ENCODE measurements at places on chromosomes 4 and X.

DNA sequence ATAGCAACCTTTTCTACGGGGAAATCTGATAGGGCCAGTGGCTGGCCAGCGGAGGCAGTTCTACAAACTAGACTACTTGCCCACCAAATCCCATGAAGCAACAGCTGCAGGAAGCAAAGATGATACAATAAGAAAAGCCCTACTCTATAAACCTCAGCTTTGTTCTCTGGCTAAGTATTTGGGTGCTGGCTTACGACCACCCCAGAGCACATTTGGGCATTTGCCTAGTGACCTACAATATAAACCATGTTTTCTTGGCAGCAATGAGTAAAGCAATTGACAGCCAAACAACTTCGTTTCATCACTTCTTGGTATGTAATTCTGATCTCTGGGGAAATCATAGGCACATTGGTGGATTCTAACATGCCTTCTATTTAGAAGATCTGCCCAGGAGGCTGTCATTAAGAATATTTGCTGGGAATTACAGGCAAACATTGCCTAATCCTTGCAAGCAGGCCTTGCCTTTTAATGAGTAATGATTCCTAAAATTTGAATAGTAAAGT, 7.5 kb upstream of the LHFPL1 start:
- no peak for DNase-seq

DNA sequence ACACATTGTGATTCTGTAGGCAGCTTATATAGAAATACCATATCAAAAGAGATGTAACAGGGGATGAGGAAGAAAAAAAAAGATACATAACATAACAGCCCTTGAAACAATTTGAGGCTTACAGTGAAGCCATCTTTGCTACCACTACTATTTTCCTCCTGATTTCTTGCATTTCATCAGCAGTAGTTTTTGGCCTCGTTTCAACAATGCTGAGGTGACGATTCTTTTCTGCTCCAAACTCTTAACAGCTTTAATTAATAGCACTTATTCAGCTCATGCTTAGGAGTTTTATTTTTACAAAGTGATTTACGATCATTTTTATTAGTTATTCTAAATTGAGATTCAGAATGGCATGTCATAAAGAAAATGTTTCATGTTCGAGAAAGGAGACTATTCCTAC, 163.2 kb downstream of the DCK start:
- DNase-seq: peak; percentile 60

DNA sequence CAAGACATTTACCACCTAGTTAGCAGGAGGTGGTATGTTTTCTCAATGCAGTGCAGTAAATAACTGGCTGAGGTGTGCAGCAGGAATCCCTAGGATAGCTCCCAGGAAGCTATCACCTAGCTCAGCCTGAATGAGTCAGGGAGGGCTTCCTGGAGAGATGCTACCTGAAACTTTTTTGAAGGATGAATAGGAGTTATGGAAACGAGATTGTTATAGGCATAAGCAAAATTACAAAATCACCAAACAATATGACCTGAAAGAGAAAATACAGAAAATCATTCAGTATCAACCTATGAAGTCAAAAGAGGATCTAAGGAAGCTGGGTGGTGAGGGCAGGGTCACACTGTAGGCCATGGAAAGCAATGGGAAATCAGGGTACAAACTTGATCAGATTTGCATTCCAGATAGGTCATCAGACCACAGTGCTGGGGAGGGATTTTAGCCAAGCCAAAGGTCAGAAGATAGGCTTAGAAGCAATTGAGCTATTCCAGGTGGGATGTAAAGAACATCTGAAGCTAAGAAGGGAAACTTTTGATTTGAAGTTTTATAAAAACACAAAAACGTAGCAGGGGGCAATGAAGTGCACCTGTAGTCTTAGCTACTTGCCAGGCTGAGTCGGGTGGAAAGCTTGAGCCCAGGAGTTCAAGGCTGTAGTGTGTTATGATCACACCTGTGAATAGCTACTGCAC, 11.3 kb downstream of the AREG start:
- peak; percentile 9 for DNase-seq

DNA sequence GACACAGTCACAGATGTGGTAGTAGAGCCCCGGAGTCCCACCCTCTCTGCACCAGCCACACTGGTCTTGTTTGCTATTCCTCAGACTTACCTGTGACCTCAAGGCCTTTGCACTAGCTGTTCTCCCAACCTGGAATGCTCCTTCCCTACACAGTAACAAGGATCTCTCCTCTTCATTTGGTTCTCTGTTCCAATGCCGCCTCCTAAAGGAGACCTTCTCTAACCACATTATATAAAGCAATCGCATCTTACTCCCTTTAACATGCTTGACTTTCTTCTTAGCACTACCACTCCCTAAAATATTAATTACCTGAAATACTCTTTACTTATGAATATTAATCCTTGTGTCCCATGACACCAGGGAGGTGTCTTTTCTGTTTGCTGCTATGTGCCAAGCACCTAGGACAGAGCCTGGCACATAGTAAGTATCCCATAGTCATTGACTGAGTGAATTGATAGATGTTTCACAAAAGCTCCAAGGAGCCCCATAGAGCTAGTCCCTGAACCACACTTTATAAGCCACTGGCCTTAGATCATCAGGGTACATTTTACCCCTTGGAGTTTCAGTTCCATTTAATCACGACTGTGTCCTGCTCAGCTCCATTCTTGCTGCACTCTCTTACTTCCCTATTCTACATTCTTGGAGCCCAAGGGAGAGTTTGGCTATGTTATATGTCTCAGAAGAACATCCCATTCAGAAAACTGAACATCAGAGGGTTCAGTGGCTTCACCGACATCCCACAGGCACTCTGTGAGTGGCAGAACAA, 312.7 kb downstream of the RAB28 start:
- DNase-seq: no peak

DNA sequence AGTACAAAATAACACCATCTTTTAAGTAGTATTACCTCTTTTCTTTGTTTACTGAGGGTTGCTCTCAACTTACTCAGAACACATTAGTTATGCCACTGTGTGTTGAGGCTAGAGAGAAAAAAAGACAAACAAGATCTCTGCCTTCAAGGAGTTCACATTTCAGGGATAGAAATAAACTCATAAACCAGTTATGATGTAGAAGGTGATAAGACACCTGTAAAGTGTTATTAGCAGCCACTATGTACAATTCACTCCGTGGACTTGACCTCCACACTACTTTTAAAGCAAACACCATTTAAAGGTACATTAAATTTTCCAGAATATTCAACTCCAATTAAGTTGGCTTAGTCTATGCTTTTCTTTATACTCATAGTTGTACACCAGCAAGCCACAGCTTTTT, 278.0 kb downstream of the PDGFC start:
- peak; percentile 4 for DNase-seq

- no peak for DNase-seq
Measured at GRCh38 chrX:66684196-66684595, 45.3 kb upstream of the EDA2R start.

- peak; percentile 72 for DNase-seq
Measured at GRCh38 chr4:40990899-40991265, 223.5 kb downstream of the APBB2 start.

DNA sequence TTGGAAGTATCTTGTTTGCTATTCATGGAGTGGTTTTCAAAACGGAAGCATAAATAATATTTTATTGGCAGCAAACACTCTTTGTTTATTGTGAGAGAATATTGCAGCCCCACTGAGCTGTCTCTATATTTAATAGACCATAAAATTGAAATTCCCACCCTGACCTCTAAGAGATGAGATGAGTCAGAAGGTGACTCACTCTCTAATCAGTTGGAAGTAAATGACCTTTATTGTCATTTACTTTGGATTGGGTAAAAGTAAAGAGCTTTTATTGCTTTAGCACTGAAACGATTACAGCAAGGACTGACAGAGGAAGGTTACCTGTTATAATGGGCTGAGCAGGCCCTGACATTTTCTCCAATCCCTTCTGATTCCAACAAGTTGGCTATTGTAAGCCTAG, 55.0 kb downstream of the SYTL5 start:
- DNase-seq: peak; percentile 77

DNA sequence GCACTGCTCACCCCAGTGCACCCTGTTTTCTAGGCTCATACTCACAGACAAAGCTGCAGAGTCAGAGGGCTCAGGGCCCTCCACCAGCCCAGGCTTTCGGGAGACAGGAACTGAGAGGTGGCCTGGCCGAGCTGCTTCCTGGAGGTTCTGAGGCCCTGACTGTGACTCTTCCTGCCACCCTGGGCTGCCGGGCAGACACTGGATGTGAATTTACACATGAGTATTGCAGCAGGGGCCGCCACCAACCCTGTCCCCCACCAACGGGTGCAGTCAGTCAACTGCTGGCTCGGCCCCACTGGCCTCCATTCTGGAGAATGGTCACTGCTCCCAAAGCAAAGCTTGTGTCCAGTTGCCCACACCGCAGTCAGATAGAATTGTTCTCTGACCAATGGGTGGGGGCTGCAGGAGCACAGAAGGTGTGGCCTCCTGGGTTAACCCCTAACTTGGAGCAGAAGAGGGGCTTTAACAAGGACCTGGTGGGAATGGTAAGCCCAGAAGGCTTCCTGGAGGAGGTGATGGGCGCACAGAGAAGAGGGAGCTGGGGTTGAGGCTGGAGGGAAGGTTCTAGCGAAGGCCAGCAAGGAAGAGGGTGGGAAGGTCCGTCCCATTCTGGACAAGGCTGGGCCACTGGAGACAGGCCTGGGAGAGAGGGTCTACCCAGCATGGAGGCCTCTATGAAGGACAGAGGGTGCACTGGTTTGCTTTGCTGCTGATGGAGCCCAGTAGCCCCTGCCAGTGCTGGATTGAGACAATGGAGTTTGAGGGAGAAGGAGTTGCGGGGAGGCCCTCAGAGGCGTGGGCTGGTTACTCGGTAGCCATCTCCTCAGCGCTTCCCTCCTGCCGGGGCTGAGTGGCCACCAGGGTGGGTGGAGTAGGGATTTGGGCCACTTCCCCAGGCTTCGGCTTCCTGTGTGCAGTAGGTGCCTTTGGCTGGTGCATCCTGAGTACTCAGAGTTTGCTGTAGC, 135.3 kb downstream of the CPZ start:
- no peak for DNase-seq

DNA sequence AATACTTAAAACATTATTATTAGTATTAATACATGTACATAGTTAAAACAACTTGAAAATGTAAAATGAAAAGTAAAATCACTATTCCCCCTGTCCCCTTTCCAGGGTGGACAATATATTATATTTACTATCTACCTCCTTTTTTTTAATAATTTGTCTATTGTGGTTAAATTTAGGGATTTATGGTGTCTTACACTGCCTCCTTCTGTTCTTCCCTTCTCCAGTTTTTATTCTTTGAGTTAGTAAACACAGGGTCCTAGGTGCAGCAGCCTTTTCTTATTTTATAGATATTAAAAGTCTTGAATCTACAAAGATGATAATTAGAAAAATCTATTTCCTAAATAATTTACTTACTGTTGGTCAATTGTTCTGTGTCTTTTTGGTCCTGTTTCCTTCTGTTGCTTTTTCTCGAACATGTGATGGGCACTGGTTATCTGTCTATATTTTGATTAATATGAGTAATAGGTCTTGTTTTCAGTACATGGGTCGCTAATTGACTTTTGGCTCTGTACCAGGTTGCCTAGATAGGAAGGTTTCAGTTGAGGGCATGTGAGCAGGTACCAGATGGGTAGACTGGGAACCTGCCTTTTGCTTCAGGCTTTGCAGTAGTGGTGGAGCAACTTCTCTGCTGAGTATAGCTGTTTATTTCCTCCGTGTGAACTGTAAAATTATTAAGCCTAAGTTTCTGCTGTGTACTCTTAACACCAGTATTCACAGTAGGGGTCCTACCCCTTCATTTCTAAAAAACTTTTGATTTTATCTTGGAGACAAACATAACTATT, 1.1 kb downstream of the NUDT9 start:
- DNase-seq: peak; percentile 35

- no peak for DNase-seq
Measured at GRCh38 chr4:112093636-112094202, 51.5 kb upstream of the FAM241A start.

GRCh38 chrX:134948333-134949241, 42.2 kb upstream of the SMIM10 start:
- DNase-seq: no peak

DNA sequence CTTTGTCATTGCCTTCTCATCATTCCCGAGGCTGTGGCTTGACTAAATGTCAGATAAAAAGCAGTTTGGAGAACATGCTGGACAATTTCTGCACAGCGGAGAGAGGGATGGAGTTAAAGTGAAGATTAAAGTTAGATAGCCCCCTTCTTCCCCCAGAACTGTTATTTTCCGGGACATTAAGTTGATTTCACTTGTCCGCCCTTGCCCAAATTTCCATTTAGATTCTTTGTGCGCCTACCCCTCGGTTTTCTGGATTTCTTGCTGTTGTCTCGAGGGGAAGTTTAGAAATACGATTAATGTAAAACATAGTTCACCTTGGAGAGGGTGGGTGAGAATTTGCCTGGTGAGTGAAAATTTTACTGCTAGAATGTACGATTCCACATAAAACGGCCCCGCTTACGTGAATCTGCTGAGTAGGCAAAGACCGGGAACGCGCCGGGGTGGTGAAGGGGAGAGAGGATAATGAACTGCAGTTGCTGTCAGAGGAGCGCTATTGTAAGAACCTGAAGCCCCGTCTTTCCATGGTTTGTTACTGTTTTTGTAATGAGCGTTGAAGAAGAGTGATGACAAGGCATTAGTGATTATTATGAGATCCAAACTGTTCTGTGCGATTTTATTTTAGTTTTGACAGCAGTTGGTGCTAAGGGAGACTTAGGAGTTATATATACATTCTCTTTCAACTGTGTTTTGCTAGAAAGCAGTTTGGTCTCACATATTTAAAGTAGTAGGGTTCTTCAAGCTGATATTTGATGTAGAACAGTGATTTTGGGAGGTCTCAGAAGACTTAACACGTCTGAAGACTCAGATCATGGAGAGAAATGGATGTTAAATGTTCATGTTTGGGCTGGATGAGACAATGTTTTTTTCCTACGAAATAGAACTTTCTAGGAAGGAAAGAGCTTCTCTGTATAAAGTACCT, 73.0 kb downstream of the AFF1 start:
- no peak for DNase-seq

- DNase-seq: no peak
Measured at GRCh38 chr4:37999000-37999716, 39.0 kb downstream of the PTTG2 start.

DNA sequence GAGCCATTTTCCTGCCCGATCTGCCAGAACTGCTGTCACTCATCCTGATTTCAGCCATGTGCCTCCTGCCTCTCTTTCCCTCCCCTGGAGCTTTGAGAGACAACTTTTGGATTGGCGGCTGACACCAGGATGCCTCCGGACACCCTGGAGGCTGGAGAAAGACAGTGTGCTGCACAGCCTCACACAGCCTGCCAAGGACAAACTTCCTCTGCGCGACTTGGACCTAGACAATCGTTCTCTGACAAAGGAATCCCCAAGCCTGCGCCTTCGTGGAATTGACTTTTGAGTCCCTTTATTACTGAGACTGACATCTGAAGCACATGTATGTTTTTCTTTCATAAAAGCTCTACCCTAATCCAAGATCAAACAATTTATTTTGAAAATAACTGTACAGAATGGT, 10.8 kb upstream of the LDB2 start:
- DNase-seq: no peak

GRCh38 chrX:12709047-12709446, 82.2 kb upstream of the PRPS2 start:
- no peak for DNase-seq

DNA sequence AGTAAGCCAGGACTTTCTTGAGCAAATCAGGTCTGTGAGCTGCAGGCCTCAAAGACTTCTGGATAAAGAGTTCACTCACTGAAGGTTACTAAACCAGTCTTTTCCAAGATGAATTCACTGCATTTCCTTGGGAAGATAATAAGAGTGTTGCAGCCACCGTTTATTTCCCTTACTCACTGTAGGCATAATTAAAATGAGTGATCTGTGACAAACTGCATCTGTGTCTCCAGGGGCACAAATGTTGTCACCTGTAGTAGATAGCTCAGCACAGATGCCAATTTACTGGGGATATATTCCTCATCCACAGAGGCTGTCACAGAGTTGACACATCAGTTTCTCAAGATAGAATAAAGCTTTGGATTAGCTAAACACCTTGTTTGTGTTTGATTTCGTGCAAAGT, 580.2 kb downstream of the SPRY1 start:
- no peak for DNase-seq
